ENCODE measurements at places on chromosomes 1 and 21. TPM values are rescaled to one million over a fixed set of nuclear protein-coding genes. Genes with fewer than 3 reads are reported as not detected.

Gene PPFIA4
- total RNA-seq = 14.7 TPM

Gene AGBL4
- total RNA-seq = not detected

Gene LRIG2
- 7.2 TPM for total RNA-seq

Gene CCDC30
- 1.8 TPM for total RNA-seq

Gene NOTCH2NLA
- 18.4 TPM for total RNA-seq

Gene EPHA10
- total RNA-seq = 0.19 TPM

Gene FCRL4
- not detected for total RNA-seq

Gene LCE3E
- total RNA-seq = not detected

Gene KRTAP10-9
- total RNA-seq = not detected

Gene TFF1
- not detected for total RNA-seq

Gene NUP210L
- total RNA-seq = 0.04 TPM

Gene AIRE
- total RNA-seq = not detected

Gene OTUD3
- total RNA-seq = 7.3 TPM

Gene PHLDA3
- total RNA-seq = 8.7 TPM

Gene UBASH3A
- 28.2 TPM for total RNA-seq

Gene GJB4
- total RNA-seq = not detected

Measured in activated CD8-positive, alpha-beta memory T cell treated with anti-CD3 and anti-CD28 coated beads for 36 hours (primary cell).